ENCODE measurements at places on chromosomes 2 and 18. TPM values are rescaled to one million over a fixed set of nuclear protein-coding genes. Genes with fewer than 3 reads are reported as not detected.

The NBAS gene
- total RNA-seq = 58.6 TPM

The SPDYA gene
- 0.23 TPM for total RNA-seq

DNA sequence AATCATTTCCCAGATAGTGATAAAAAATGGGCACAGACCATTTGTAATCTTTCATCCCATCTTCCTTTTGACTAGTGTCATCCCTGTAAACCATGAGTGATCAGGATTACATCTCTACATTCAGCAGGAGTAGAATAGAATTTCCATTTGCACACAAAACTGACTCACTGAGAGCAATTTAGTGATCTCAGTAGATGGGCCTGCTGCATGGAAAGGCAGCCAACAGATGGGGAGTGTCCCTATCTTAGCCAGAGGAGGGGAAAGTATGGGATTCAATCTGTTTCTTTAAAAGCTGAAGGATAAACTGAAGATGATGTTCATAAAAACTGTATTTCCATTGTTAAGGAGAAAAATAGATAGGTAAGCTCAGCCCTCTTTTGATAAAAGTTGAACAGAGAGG lies 441.7 kb downstream of the ZNF521 start:
- DNase-seq = no peak

- DNase-seq = peak; percentile 28
These were observed 21.0 kb upstream of the PDE1A start for GRCh38 chr2:182447863-182448262.

DNA sequence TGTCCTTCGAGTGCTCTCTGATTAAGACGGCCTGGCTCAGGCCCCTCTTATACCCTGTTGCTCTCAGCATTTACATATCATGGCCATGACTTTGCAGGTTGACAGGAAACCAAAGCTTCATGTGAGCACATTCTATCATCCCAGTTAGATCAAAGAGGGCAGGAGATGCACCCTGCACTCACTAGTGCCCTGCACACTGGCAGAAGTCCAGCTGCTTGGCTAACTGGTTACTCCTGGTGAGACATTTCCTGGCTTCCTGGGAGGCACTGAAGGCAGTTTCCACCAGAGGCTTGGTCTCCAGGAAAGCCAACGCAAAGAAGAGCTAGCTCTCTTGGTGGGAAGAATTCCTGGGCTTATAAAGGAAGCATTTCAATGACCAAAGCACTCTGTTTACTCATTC lies 66.3 kb downstream of the LIPG start:
- no peak for DNase-seq

Data from NCI-H460 (cell line).